CD14-positive monocyte (primary cell): ENCODE measurements at places on chromosomes 1 and 21.
A peak's percentile ranks its signal among the peaks of the same experiment; 100 is the strongest.

- DNase-seq = no peak
Observed at GRCh38 chr1:43549921-43550597, 19.4 kb downstream of the PTPRF start.

- DNase-seq = no peak
Observed at GRCh38 chr1:165925498-165926079, 98.2 kb downstream of the UCK2 start.

DNA sequence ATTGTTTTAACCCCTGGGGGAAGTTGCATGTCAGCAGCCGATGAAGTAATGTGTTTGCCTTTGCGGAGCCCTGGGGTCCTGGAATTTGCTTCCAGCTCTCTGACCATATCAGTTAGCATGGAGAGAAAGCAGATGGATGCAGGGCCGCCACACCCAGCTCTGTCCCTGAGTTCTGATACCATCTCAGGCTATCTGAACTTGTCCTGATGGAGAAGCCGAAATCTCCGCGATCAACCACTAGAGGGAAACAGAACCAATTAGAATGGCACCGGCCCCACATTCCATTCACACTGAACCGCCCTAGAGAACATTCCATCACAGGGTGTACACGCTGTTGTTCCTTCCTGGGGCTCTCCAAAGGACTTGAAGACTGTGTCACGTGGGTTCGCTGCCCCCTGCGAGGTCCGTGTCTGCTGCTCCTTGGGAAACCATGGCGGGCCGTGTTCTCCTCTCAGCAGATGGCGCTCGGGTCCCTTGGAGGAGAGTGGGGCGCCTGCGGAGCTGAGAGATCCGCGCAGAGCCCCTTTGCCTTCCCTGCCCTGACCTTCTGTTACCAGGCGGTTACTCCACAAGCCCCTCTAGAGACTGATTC lies 75.4 kb downstream of the ABCA4 start:
- DNase-seq = no peak

- no peak for DNase-seq
Observed at GRCh38 chr1:190119683-190120082, 358.0 kb downstream of the BRINP3 start.

DNA sequence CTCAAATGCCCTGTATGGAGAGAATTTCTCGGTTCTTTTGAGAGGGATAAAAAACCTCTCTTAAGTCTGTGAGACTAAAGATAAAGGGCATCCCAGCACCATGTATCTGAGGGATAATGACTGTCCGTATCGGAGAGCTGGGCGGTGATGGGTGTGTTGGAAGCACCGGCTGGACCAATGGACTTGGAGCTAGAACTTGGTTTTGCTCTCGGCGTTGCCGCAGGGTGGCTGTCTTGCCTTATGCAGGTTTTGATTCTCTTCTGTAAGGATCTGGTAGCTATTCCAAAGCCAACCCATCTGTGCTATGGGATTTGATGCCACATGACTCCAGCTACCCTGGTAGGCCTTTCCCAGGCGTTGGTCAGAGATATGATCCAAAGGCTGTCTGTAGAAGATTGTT lies 348.8 kb downstream of the KIF26B start:
- DNase-seq = no peak

DNA sequence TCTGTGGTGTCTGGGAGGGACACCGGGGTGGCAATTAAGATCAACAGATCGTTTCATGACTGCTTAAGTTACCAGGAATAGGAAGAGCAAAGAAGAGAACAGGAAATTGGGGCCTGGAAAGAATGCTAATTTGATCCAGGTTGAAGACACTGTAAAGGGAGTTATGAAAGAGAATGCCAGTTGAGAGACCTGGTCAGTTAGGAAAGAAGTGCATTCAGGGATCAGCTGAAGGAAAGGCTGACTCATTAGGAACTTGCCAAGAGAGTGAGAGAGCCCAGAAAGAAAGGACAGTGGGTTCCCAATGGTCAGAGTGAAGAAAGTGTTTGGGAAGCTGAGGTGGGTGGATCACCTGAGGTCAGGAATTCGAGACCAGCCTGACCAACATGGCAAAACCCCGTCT lies 119.6 kb downstream of the UBE2U start:
- no peak for DNase-seq

GRCh38 chr1:160149716-160150115 lies 1.7 kb upstream of the ATP1A4 start:
- no peak for DNase-seq

- DNase-seq = no peak
Observed at GRCh38 chr1:29197590-29197924, 15.9 kb upstream of the SRSF4 start.

DNA sequence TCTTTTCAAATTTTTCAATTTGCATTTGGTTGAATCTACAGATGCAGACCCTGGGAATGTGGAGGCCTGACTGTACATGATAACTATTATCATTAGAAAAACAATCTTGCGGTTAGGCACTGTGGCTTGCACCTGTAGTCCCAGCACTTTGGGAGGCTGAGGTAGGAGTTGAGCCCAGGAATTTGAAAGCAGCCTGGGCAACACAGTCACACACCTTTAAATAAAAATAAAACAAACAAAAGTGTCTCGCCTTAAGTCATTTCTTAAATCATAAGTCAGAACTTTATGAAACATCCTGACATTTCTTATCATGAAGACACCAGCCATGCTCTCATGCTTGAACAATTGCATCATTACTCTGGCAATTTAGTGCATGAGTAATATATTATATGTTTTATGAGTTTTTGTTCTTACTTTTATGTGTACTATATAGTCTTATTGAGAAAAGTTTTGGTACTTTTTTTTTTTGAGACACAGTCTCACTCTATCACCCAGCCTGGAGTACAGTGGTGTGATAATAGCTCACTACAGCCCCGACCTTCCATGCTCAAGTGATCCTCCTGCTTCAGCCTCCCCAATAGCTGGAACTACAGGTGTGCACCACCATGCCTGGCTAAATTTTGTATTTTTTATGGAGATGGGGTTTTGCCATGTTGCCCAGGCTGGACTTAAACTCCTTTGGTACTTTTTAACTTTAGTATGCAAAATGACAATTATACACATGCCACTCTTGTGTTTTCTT lies 7.8 kb downstream of the TBX19 start:
- no peak for DNase-seq

DNA sequence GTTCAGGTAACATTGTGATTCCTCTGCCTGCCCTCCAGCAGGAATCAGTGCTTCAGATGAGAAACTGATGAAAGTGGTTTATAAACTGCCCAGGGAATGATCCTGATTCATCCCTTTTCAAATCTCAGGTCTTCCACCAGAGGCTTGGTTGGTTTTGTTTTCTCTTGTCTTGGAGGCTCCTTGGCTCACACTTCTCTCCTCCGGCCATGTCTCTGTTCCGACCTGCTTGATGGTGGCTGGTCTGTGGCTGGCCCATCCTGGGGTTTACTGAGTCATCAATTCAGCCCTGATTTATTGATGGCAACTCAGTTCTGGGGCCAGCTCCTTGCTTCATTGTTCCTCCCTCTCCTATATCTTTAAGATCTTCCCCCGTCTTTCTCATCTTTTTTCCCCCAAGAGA lies 56.6 kb upstream of the SLC2A1 start:
- DNase-seq = no peak

- DNase-seq = no peak
Observed at GRCh38 chr21:46153247-46154154, 1.9 kb downstream of the FTCD start.

DNA sequence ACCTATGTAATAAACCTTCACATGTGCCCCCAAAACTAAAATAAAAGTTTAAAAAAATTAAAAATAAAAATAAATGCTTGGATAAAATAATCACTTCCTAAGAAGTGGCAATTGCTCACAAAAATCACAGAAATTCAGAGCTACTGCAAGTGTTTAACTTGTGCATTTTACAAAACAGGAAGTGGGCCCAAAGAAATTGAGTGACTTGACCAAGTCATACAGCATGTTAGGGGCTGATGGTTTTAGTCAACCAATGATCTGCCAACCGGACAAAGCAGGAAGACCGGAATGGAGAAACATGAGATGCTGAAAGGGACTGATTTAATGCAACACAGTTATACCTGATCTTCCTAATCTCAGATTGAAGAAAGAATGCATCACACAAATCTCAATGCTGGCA lies 96.5 kb downstream of the SMYD2 start:
- no peak for DNase-seq

- no peak for DNase-seq
Observed at GRCh38 chr1:197683895-197684553, 91.3 kb downstream of the DENND1B start.

GRCh38 chr1:165116732-165117131 lies 239.8 kb downstream of the LMX1A start:
- DNase-seq = no peak

GRCh38 chr1:94335950-94336349 lies 82.2 kb upstream of the ABCD3 start:
- peak; percentile 63 for DNase-seq

GRCh38 chr1:46488343-46489168 lies 1.1 kb upstream of the DMBX1 start:
- peak; percentile 75 for DNase-seq

GRCh38 chr1:112878321-112878720 lies 77.7 kb downstream of the SLC16A1 start:
- no peak for DNase-seq

DNA sequence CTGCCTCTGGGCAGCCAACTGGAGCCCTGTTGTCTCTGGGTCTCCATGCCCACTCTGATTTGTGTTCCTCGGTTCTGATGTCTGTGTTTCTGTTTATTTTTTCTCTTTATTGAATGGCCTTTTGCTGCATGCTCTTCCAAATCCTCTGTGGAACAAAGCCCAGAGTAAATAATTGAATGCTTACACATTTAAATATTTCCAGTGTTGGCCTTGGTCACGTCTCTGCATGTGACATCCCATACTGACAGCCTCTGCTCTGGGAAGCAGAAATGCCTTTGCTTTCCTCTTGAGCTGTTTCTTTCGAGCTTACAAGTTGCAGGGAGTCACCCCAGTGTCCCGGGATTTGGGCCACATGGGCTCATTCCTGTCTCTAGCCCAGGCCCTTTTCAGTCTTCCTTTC lies 267.9 kb downstream of the PTPRU start:
- no peak for DNase-seq

DNA sequence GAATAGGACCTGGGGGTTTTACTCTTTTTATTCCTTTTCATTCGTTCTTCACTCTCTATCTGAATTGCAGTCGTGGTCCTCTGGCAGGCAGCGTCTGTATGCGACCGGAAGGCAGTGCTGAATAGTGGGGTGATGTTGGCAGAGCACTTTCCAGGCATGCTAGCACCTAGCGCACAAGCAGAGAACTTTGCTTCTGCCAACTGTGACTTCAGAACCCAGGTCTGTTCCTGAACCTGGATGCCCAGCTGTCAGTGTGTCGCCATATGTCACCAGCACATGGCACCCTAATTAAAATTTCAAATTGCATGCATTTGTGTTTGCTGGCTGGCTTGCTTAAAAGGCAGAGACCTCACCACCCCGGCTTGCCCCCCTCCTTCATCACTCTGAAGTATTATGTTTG lies 116.2 kb downstream of the NFIA start:
- no peak for DNase-seq

DNA sequence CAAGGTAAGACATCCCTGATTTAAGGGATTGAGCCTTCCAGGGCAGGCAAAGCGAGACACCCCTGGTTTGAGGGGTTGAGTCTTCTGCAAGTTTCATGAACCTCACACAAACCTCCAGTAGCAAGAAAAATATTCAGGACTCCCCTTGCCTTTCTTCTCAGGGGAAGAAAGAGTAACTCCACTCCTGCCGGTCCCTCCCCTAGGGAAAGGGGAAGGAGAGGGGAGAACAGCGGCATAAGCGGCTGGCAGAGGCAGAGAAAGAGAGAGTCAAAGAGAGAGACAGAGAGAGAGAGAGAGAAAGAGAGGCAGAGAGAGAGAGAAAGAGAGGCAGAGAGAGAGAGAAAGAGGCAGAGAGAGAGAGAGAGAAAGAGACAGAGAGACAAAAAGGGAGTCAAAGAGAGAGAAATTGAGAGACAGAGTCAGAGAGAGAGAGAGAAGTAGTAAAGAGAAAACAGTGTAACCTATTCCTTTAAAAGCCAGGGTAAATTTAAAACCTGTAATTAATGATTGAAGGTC lies 29.5 kb upstream of the CBR3 start:
- no peak for DNase-seq

DNA sequence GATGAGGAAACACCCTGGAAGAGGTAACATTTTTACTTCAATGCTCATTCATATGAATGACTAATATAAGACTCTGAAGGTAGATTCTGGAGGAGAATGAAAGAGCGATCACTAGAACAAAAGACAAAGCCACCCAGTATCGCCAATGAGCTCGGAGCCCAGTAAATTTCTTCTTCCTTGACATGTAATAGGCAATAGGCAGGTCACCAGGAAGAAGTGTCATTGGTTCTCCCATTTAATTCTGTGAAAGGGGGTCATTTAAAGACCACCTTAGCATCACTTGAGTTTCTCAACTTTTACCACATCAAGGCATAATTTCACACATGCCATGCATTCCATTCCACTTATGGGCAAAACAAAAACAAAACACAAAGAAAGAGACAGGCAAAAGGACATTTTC lies 7.9 kb downstream of the TNFSF18 start:
- no peak for DNase-seq

GRCh38 chr1:35062518-35063196 lies 16.5 kb upstream of the ZMYM1 start:
- DNase-seq = no peak

DNA sequence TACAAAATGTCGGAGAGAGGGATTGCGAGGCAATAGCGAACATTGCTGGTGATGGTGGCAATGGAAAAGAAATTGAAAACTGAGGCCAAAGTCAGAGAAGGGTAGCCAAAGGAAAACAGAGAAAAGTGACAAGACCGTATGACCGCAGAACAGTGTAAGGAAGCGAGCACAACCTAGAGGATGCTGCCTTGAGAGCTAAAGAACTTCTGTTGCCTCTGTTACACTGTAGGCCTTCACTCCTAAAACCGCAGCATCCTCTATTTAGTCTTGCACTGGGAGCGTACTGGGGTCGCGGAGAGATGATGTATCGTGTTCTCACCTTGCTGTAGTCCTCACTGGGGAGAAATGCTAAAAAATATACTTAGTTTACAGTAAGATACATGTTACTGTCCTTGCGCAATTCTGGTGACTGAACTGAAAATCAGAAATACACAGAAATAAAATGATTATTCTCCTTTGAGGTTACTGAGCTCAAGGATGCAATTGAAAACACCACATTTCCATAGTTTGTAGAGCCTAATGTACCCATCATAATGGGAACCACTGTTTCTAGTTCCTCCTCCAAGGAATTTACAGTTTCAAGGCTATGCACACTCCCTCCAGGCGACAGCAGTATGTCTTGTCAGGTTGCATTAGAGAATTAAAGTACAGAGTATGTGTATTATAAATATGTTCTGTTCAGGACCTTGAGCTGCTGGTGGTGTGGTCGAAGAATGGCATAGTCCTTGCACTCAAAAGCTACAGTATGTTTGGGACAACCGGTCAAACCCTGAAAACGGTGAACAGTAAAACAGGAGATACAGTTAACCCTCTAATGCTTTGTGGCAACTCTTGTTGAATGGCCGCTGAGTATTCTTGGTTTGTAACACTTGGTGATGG lies 1.3 kb downstream of the NEK7 start:
- DNase-seq = peak; percentile 32

- DNase-seq = no peak
Observed at GRCh38 chr21:42222386-42222785, 3.4 kb downstream of the ABCG1 start.

GRCh38 chr1:15100880-15101760 lies 52.4 kb upstream of the TMEM51 start:
- DNase-seq = no peak
